GM23248 (cell line): ENCODE measurements at places on chromosomes 7 and 10.

GRCh38 chr10:89702121-89702480 is 711 bp downstream of the KIF20B start:
- peak; percentile 55 for DNase-seq

DNA sequence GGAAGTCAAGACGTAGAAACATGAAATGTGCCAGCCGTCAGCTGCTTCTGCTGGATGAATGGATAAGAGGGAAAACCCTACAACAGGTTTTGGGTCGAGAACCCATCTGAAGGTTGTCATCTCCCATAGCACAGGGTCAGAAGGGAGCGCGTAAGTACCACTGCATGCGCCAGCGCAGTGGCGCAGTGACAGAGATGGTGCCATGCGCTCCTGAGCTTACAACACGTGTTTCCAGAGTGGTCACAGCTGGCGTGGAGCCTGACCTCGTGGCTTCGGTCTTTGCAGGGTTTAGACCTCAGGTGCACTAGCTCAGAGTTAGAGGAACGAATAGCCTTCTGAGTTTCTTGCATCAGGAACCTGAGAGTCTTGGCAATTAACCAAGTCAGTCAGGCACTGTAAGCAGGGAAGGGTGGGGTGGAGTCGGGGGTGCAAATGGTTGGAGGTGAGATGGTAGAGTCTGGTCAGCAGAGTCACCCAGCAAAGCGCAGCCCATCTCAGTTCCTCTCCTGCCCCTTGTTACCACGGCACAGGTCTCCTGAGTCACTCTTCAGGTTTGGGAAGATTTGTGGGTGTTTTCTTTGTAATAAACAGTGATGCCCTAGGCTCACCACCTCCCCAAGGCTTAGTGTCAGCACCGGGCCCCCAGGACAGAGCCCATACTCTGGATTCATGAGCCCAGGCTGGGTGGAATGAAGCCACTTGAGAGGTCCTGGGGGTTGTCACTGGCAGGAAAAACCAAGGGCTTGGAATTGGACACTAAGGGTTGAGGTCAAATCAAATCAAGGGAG is 84.1 kb upstream of the PPIF start:
- no peak for DNase-seq

DNA sequence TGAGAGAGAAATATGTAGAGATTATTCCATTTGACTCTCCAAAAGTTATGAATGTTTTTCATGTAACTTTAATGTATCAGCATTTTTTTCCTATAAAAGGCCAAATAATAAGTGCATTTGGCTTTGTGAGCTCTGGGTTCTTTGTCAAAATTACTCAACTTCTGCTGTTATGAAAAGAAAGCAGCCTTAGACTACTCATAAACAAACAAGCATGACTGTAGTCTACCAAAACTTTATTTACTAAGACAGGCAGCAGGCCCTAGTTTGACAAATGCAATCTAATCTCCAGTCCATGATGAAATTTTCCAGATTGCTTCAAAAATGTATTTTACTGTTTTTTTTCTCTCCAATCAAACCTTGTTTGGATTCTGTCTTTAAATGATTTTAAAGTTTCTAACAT is 46.3 kb downstream of the MRPL32 start:
- no peak for DNase-seq

GRCh38 chr10:132648851-132649528 is 111.4 kb downstream of the INPP5A start:
- no peak for DNase-seq

DNA sequence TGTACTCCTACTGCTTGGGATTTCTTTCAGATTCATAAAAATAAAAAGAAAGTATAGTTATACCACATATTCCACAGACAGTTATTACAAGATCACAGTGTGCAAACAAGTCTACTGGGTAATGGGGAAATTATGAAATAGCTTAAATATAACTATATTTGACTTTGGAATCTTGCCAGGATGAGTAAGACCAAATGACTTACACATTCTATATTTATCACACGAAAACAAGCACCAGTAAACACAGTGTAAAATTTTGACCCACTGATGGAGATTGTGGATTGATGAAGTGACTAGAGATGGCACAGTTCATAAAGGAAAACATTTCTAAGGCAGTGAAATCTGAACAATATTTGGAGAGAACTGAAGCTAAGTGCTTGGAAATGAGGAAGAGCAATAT is 339.7 kb downstream of the THSD7A start:
- peak; percentile 13 for DNase-seq

DNA sequence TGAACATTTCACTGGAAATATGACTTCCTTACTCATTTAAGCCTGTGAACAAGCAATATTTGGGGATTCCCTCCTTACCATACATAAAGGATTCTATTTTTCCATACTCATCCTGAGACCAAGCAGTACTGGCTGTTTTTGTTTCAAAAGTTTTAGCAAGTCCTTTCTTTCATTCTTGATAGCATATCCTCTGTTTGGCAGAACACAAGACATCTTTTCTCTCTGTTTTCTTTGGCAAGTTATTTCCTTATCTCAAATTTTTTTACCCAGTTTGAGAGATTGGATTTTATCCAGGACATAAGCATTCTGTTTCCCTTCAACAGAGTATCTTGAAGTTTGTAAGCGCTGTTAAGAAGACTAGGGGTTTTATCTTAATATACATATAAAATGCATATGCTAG is 3.0 kb upstream of the WASL start:
- DNase-seq: no peak

- DNase-seq: peak; percentile 54
Measured at GRCh38 chr7:112594397-112594796, 113.6 kb downstream of the LSMEM1 start.

DNA sequence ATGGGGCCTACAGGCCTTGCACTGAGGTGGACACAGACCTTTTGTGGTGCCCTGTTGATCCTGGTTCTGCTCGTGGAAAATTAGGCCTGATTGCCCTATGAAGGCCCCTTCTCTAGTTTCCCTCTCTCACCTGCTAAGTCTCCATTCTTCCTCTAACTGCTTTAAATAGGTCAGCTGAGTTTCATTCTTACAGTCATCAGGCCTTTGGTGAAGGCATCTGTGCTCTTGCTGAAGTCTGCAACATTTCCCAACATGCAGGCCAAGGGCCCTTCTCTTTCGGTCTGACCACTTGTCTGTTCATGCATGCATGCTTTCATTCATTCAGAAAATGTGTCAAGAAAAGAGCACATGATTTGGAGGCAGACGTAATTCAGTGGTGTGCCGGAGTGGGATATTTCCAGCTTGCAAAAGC is 244.0 kb downstream of the BUB3 start:
- no peak for DNase-seq

GRCh38 chr10:3166496-3167290 is 5.9 kb downstream of the PITRM1 start:
- no peak for DNase-seq

DNA sequence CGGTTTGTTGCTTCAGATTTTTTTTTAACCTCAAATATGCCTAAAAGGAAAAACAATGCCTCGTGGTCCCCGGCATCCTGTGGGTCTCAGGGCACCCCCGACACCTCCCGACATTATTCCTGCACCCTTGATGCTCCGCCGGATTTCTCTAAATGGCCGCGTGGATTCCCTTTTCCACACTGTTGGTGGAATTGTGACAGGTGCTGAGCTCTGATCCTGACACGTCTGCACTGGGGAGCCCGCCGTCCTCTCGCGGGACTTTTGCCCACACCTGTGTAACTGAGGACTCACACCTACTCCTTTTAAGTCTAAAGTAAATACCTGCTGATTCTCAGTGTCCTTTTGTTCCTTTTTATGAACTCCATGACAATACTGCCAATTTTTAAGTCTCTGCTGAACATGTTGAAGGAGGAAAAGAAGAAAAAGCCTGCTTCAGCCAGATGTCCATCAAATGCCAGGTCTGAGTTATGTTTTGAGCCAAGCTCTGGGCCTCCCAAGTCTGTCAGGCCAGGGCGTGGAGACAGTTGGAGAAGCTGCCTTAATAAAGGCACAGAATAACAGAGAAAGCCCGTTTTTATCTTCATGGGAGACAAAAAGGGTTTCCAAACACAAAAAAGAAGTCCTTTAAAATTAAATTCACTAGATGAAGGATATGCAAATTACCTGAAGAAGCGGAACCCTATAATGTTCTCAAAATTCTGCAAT is 568.2 kb downstream of the DNAJB6 start:
- no peak for DNase-seq

DNA sequence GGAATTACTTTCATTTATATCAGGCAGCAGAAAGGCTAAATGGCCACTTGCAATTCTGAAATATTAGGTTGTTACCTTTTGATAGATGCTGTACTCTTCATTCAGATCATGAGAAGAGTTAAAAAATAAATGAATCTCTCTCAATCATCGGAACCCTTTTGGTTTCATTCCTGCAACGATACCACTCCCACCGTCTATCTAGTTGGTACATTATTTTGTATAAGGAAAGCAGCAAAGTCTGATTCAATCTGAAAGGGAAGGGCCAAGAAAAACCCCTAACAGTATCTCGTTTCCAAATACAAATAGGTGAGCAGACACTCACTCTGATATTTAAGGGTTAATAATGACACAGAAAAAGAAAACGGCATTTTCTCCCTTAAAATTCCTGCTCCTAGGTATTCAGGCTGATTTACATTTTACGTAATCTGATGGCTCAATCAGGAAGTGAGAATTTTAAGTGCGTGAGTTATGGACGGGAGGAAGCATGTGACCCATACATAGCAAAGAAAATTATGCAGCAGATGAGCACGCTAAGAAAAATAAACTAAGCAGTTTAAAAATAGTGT is 209.4 kb upstream of the KLF14 start:
- peak; percentile 75 for DNase-seq

DNA sequence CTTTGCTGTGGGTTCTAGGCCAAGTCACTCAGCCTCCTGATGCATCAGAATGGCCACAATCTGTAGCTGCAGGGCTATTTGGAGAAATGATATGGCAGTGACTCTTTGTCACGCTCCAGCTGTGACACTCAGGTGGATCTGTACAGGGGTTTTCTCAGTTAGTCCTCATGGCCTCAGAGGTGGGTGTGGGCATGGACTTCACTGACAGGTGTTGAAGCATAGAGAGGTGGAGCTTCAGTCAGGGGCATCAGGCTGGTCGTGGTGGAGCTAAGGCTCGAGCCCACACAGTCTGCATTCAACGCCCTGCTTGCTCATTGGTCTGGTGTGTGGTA is 21.2 kb downstream of the PALD1 start:
- no peak for DNase-seq

GRCh38 chr7:129933627-129934026 is 19.1 kb downstream of the UBE2H start:
- DNase-seq: no peak

- DNase-seq: peak; percentile 52
Measured at GRCh38 chr7:87506246-87507180, 31.0 kb upstream of the ABCB4 start.

DNA sequence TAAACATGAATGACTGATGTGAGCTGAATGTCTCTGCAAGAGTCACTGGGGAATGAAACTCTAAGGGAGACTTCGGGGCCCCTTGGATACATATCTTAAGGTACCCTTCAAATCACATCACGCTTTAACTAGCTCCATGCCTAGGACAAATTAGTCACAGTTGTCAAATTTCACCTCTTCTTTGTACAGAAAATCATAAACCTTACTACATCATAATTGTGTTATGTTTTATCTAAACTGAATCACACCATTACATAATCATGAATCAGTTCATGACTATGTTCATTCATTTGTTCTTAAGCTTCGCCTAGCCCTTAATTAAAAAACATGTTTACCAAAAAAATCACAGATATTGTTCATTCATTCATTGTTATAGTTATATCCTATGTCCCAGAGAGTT is 2.1 kb upstream of the SLC13A1 start:
- no peak for DNase-seq

GRCh38 chr10:70830164-70830563 is 14.4 kb downstream of the SGPL1 start:
- DNase-seq: no peak

DNA sequence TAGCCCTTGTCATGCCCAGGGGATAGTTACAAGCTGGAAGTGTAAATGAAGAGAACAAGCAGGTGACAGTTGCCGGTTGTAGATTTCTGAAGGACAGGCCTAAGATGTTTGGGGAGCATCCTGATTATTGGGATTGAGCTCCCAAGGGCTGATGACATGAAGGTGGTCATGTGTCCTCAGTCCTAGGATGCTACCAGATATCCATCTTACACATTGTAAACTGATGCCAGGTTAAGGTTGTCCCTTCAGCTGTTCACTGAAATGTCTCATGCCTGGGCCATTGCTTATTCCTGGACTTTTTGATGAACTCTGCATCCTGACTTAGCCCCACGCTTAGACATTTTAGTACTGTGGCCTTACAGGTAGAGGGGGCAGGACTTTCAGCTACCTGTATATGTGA is 1.3 kb downstream of the ZMIZ2 start:
- no peak for DNase-seq

GRCh38 chr10:88787463-88787862 is 15.1 kb upstream of the LIPM start:
- DNase-seq: no peak

- no peak for DNase-seq
Measured at GRCh38 chr10:112338957-112339356, 35.0 kb upstream of the ACSL5 start.
